ENCODE measurements at places on chromosomes 1 and 21.

DNA sequence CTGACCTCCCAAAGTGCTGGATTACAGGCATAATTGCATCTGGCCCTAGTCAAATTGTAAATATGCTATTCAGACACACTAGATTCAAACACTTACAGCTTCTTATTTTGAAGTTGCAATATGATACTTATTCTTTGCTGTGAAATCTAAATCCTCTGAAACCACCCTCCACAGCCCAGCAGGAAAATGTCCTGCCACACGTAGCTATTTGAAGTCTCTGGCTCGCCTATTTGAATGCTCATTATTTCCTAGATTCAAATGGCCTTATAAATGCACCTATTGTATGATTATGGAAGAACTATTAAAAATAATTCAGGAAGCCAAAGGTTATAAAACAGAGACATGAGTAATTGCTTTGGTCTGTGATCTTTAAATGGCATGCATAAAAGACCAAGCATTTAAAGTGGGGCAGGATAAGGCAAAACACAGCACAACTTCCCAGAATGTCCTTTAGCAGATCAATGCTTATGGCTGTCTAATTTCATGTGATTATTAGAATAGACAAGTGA lies 26.6 kb upstream of the FBXO28 start:
- DNase-seq = no peak

- DNase-seq = peak; percentile 15
Measured at GRCh38 chr1:19377812-19378718, 65.9 kb downstream of the SLC66A1 start.

GRCh38 chr1:212951947-212952640 lies 1.8 kb downstream of the VASH2 start:
- no peak for DNase-seq

- no peak for DNase-seq
Measured at GRCh38 chr1:183186841-183187240, 777 bp downstream of the LAMC2 start.

GRCh38 chr1:96048572-96049212 lies 672.9 kb upstream of the PTBP2 start:
- DNase-seq = no peak

GRCh38 chr1:58919959-58920321 lies 136.1 kb upstream of the JUN start:
- DNase-seq = no peak

DNA sequence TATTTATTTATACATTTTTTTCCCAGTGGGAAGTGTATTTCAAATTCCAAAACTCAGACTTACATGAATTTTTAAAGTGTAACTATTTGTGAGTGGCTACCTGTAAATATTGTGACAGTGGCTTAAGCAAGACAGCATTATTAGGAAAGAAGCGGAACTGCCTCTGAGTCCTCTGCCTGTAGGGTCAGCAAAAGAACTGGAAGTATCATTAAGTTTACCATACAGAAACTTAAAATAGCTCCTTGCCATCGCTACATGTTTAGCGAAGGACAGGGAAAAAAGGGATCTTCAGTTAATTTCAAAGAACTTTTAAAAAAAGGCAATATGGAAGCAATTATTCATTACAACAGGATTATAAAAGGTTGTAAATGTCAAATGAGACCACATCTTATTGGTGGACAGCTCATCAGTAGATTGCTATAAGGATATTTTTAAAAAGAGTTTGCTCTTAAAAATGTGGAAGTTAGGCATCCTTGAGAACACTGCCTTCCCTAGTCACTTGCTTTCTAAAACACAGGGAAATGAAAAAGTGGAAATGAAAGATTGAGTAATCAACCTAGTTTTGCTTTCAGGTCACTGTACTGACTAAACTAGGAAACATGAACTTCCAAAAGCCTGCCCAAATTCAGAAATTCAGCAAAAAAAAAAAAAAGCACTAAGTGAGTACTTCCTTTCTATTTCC lies 39.2 kb downstream of the NSL1 start:
- no peak for DNase-seq

- DNase-seq = peak; percentile 18
Measured at GRCh38 chr1:107964336-107965109, 457 bp downstream of the VAV3 start.

DNA sequence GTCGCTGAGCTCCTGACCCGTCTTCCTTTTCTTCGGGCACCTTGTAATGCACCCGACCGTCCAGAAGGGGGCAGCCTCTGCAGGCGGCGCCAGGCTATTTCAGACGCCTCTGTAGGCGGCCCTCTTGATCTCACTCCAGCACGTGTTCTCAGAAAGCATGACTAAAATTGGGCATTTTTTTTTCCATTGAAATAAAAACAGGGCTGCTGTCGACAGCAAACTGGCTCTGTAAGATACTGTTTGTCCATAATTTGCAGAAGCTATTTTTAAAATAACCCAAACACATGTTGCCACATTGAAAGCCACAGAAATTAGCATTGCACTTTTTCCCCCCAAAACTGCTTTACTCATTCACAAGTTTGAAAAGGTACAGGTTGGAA lies 78.0 kb downstream of the STUM start:
- peak; percentile 82 for DNase-seq

GRCh38 chr21:16195538-16195910 lies 465.7 kb downstream of the USP25 start:
- no peak for DNase-seq

- no peak for DNase-seq
Measured at GRCh38 chr1:238364214-238364892, 473.6 kb upstream of the ZP4 start.

DNA sequence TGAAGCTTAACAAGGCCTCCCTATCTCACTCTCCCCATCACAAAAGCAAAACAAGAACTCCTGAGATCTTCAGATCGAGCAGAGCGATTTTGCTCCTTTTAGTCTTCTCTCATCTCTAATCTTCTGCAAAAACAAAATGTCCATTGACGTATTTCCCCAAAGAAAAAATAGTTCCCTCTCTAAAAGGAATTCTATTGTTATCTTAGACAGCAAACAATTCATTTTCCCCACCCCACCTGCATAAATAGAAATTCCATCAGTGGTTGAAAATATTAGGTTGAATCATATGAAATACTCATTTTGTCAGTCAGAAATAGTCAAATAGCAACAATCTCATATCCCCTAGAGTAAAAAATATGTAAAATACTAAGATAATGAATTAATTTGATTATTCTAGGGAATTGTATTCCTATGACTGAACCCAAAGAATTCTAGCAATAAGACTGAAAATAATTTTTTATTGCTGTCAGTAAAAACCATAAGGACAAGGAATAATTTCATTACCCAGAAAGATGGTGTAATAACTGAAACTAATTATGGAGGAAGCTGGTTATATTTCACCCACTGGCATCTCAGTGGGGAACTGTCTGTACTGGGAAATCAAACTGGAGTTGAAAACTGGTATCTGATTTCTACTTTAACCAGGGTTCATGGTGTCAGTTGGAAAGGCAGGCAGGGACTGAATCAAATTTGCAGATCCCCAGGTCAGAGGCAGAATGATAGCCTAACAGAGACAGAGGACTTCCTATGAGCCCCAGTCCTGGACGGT lies 51.3 kb downstream of the RHOU start:
- DNase-seq = no peak

- no peak for DNase-seq
Measured at GRCh38 chr1:235127732-235128455, 743 bp downstream of the TOMM20 start.

DNA sequence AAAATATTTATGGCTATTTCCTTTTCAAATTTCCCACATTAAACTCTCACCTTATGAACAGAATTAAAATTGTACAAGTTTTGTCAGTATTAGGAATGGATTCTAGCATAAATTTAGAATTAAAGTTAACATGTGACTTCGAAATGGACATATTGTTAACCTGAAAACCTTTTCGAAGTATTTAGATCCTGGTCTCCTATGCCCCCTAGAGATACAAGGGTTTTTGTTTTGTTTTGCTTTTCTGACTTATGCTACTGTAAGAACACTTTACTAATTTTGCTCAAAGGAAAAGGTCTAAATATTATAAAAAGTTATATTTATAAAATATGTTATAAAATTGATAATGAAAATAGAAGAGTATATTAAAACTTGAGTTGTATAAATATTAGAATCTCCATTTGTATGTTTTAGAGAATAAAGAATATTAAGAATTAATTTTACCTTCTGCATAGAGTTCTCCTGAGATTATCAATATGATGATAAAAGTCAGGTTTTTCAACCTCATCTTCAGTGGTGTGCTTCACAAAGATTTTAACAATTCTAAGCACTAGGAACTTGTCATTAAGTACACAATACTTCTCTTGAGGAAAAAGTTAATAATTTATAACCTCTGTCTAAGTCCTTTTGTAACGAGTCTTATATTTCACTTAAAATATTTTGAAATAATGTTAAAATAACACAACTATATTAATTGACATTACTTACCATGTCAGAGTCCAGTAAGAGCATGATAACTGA lies at the start of gene F13B:
F13B (minus strand) TSS at position 542 of the 738 bp plus-strand sequence; CDS start at position 505, 37 bp downstream.
- DNase-seq = no peak

DNA sequence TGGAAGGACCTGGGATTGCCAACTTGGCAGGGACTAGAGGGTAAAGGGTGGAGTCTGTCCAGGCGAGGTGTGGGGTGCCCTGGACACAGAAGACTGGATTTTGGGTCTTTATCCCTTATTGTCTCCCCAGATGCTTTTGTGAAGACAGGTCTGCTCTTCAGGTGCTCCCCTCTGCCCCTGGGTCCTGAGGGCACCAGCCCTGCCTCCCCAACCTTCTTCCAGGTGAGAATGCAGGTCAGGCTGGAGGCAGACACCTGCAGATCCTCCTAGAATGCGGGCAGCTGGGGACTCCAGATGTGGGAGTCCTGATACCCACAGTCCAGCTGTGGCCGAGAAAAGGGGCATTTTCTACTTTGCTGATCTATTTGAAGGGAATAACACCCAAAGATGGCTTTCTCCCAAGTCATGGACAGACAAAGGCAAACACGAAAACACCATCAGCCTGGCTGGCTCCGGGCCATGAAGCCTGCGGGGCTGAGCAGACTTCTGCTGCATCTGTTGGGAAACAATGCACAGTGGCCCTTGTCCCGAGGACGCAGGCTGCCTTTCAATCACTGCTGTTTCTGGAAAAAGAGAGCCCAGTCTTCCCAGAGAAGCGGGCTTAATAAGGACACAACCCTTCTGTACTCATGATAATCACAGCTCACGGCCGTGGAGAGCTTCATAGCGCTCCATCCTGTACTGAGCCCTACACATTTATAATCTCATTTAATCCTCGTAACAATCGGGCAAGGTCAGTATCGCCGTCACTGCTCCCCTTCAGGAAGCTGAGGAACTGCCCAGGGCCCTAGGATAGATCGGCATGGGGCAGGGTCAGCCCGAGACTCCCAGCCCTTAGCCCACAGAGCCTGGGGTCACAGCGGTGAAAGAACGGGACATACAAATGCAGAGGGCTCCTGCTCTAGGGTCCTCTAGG lies 62.0 kb upstream of the ABCG1 start:
- no peak for DNase-seq

GRCh38 chr1:187409341-187409740 lies 580.6 kb downstream of the PLA2G4A start:
- DNase-seq = no peak

GRCh38 chr1:186093437-186093836 lies 281.6 kb downstream of the TPR start:
- no peak for DNase-seq

DNA sequence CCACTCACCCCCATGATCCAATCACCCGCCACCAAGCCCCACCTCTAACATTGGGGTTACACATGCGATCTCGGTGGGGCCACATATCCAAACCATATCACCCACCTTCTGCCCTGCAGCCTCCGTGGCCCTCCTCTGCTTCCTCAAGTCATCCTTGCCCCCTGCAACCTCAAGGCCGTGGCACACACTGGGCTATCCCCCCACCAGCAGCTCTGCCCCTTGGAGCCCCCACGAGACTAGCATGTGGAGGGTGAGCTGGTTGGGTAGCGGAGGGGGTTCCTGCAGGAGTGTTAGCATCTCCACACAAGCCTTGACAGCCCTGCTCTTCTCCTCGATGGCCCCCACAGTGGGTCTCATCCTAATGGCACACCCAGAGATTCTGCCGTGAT lies 100.8 kb downstream of the TOMM20 start:
- no peak for DNase-seq

- no peak for DNase-seq
Measured at GRCh38 chr21:34598931-34599400, 15.9 kb downstream of the RCAN1 start.

DNA sequence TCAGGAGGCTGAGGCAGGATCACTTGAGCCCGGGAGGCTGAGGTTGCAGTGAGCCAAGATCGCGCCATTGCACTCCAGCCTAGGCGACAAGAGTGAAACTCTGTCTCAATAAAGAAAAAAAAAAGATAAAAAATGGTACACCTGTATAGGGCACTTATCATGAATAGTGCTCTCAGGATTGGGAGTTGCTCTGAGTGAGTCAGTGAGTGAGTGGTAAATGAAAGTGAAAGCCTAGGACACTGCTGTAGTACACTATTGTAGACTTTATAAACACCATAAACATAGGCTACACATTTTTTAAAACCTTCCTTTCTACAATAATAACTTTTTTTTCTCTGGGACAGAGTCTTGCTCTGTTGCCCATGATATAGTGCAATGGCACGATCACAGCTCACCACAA lies 16.8 kb downstream of the PHTF1 start:
- DNase-seq = no peak

GRCh38 chr1:228372183-228373003 lies 34.2 kb downstream of the TRIM11 start:
- DNase-seq = no peak

GRCh38 chr1:94017155-94017829 lies 103.7 kb downstream of the ABCA4 start:
- no peak for DNase-seq

GRCh38 chr1:215648957-215649356 lies 81.9 kb downstream of the KCTD3 start:
- DNase-seq = no peak

DNA sequence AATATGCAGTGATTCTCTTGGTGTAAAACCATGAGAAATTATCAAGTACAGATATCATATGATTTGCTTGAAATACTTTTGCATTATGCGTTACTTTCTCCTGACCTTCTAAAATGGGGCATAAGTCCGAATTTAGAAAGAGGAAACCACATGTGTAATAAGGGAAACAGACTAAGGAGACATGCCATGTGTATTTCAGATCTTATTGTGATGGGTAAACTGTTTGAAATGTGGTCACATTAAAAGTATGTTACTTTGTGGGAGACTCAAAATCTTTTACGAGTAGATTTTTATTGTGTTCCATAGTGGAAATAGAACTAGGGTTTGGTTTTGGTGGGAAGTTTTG lies 173.0 kb downstream of the NFIA start:
- DNase-seq = no peak

DNA sequence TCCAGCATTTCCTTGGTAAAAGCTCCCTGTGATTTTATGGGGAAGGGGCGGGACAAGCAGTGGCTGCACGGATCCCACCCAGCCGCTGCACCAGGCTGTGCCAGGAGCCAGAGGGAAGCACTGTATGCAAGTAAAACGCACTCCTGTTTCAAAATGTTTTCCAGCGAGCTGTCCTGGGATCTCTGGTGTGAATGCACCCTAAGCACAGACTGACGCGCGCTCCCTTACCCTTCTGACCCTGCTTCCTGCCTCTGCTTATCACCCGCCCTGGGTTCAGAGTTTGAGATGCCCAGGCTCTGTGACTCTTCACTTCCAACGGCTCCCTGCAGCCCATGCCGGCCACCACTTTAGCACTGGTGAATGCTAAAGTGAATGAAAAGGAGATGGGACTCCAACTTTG lies 131.2 kb downstream of the RHOU start:
- no peak for DNase-seq

GRCh38 chr1:100396651-100397050 lies 44.3 kb downstream of the CDC14A start:
- DNase-seq = no peak

All from activated T-cell treated with anti-CD3 and anti-CD28 coated beads for 48 hours (primary cell).